ENCODE measurements at places on chromosomes 12 and 14.

GRCh38 chr12:82931349-82932116, 244.8 kb downstream of the TMTC2 start:
- no peak for DNase-seq

DNA sequence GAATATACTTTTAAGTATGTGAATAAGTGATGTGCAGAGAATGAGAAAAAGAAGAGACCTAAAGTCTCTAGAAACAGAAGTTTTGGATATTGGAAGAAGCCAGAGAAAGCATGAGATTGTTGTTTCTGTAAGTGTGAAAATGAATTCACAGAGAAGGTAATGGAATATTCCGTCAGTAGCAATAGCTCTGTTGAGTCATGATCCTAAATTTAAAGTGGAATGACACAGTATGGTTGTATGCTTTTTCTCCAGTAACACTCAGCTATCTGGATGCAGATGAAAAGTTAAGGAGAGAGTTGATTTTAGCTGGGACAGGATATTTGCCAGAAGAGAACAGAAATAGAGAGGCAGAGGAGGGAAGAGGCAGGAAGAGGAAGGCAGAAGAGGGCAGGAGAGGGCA, 1166.3 kb downstream of the GALC start:
- no peak for DNase-seq

DNA sequence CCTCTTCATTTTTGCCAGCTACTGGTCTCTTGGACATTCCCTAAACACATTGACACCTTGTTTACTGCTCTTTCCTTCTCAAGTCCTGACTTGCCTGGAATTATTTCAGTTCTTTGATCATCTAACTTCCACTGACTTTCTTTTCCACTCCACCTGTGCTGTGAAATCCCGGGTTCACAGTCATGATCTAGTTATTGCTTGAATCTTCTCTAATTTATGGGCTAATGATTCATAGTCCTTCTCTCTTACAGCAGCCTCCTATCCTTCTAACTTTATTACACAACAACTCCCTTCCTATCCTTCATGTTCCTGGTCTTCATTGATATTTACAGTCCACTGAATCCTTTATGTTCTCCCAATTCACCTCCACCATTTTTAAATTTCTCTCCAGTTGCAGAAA, 260.1 kb downstream of the C12orf75 start:
- no peak for DNase-seq

GRCh38 chr14:98725676-98726075, 546.3 kb downstream of the BCL11B start:
- no peak for DNase-seq

DNA sequence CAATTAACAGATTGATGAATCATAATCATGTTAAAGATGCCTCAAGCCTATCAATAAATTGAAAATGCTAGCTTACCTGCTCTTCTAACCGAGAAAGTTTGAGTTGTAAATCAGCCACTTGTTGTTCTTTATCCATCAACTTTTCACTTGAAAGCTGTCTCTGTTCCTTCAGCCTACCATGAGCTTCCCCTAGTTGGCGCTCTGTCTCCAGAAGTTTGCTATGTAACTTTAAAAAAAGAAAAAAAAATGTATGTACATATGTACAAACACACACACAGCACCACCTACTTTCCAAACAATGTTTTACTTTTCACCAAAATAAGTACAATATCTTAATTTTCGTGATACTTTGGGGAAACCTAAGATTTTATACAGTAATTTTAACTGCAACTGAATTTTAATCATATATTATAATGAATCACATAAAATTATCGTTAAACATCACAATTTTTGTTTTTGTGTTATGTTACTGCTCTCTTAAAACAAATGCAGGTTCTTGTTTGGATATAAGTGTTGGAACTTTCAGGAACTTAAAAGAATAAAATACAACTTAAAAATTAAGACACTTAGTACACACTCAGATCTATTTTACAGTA, 101.2 kb downstream of the EEA1 start:
- peak; percentile 25 for DNase-seq

DNA sequence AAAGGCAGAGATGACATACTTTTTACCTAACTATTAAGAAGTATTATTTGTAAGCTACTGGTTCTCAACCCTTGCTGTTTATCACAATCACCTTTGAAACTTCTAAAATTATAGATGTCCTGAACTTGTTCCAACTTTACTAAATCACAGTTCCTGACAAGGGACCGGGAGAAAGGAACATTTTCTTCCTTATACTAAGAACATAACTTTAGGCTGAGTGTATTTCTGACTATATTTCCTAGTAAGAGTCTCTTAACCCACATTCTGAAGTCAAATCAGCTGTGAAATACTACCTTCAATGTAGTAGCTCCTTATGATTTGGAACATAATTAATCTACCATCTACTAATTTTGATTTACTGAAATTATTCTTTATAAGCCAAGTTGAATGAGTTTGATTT, 80.2 kb downstream of the BAZ1A start:
- no peak for DNase-seq

GRCh38 chr14:26856876-26857518, 259.2 kb upstream of the NOVA1 start:
- DNase-seq, result no peak

DNA sequence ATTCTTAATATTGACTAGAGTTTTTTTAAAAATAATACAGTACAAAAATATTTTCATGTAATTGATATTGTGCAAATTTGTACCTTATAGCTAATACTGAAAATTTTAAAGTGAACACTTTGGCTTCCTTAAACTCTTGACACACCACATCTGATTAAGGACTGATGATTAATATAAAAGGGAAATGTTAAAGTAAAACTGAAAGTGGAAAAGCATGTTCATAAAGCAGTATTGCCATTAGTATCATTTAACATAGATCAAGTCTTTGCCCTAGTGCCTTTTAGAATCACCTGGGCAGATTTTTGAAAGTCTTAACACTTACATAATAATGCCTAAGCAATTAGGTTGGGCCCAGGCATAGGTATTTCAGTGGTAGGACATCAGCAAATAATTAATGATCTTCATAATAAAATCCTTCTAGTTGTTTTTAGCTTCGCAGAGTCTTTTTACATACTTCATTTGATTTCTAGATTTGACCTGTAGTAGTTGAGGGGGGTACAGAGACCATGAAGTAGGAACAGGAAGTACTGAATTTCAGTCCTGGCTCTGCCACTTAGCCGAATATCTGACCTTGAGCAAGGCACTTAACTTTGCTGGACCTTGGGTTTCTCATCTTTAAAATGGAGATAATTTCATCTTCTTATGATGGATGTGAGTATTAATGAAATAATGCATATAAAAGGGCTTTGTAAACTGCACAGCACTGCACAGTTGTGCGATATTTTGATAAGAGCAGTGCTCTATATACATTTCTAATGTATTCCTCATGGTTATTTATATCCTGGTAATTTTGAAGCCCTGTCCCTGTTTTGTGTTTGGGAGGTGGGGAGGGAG, 43.7 kb downstream of the MARK3 start:
- no peak for DNase-seq

DNA sequence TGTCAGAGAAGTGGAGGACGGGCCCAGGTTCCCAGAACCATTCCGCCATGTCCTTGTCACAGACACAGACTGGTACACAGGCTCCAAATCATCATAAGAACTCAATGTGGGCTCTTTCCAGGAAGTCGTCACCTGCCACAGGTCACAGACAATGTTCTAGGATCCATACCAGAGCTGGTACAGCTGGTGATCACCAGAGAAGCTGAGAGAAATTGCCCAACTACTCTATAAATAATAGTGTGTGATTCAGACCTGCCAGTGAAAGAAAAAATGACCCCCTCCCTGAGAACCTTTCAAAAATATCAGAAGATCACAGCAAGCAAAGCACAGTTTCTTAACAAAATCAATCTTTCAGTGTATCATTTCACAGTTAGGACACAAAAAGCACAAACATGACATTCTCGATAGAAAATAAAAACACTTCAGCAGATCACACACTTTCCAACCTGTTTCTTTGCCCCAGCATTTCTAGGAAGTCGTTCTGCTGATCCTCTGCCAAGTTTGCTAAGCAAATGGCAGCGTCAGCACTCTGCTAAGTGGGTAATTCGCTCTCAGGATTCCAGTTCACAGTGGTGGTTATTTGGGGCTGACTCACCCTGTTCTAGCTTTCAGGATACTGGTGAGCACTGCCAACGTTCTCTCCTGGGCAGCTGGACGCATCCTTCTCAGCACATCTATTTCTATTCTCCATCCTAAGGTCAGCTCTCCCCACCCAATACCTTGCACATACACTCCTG, 223.3 kb upstream of the SFSWAP start:
- DNase-seq, result peak; percentile 23

DNA sequence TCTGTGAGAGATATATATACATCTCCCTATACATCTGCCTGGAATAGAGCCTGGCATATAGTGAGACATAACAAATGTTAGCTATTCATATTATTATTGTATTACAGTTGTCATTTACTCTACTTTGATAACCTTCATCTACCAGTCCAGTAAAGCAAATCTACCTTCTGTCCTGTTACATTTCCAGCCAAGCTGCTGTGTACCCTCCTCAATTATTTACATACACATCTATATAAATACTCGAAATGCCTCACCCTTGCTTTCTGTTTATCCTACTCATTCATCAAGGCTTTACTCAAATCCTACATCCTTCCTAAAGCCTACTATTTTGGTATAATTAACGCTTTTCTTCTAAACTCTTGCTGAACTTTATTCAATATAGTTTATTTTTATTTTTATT, 8.7 kb downstream of the ZBTB1 start:
- no peak for DNase-seq

DNA sequence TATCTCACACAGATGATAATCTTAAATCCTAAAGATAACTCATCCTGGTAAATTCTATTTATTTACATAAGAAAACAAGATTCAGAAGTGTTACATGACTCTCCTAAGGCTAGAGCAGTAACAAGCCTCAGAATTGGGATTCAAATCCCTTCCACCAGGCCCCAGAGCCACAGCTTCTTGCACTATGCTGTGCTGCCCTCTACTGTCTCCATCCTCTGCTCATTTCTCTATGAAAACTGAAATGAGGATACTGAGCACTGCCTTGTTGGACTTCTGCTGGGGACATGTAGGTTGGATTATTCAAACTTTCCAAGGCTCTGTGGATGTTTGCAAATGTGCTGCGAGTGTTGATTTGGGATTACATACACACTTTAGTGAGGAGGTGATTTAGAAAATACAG, 23.5 kb upstream of the C12orf50 start:
- peak; percentile 24 for DNase-seq

DNA sequence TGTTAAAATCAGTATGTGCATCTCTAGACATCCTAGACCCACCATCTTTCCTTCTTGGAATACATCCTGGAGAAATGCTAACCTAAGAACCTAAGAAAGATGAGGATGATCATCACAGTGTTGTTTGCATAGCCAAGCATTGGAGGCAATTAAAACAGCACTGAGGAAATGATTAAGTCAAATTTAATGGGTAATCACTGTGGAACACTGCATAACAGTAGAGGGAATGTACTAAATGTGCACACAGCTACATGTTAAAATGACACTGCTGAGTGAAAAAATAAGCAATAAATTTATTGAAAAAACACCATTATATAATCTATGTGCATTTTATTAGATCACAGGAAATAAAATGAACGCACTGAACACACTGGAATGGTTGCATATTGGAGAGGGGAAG, 987.1 kb upstream of the SEL1L start:
- DNase-seq, result no peak

DNA sequence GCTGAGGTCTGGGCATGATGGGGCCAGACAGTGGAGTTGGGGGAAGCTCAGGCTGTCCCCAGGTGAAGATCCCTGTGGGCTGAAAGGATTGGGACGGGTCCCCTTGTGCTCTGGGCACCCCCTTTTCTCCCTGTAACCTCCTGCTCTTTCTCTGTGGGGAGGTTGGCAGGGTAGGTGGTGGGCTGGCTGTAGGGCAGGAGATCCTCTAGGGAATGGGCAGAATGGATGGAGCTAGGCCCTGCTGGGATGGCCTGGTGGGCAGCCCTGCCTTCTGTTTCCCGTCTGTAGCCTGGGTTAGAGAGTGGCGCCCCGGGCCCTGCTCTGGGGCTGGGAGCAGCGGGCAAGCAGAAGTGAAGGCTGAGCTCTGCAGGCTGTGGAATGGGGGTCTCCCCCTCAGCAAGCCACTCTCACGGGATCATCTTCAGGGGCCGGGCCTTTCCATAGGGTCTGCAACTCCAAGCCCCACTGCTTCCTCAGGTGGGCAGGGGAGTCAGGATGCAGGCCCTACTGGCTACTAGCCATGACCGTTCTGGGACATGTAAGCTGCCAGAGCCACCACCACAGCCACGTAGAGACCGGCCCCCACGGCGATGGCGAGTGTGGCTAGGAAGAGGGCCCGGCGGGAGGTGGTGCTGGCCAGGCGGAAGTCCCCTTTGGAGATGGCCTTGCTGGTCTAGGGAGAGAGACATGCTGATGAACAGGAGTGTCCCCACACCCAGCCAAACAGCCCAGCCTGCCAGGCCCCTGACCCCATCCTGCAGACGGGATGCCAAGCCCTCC, 18.8 kb downstream of the SYNDIG1L start:
- no peak for DNase-seq

DNA sequence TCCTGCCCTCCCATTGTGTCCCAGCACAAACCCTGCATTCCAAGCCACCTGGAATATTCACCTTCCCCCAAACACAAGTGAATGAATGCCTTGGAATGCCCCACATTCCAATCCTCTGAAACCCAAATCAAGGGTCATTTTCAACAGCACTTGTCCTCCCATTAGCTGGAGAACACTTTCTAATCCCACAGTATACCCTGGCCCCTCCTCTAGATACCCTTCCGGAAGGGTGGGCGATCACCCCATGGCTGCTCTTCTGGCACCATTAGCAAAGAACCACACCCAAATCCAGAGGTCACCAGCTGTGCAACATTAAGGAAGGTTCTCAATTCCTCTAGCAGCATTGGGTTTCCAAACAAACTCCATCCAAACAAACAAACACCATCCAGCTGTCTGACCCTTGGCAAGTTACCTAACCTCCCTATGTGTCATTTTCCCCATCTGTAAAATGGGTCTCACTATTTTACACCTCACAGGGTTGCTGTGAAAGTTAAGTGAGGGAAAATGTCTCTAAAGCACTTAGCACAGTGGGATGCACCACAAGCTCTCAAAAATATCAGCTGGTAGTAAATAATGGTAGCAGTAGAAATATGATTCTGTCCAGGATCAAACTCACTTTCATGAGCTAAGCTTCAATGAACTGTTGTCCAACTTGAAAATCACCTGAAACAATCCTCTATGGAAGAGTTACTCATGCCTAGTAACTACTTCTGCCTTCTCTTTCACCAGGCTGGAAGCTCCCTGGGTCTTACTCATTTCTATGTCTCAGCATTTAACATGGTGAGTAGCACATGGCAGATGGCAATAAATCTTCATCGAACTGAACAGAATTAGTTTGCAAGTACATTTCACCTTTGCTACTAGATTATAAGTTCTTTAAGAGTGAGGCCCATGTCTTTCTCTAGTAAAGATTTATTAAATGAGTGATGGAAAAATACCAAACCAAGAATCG, 5.3 kb downstream of the NUAK1 start:
- DNase-seq, result no peak

GRCh38 chr14:73462048-73462715, 3.8 kb upstream of the NUMB start:
- no peak for DNase-seq

- DNase-seq, result no peak
Observed at GRCh38 chr14:100279563-100279962, 26.7 kb downstream of the SLC25A29 start.

- DNase-seq, result no peak
Observed at GRCh38 chr12:56029166-56029519, 8.3 kb downstream of the IKZF4 start.

GRCh38 chr12:107349008-107349747, 255.8 kb upstream of the CRY1 start:
- no peak for DNase-seq

GRCh38 chr12:118436986-118437385, 60.6 kb downstream of the SUDS3 start:
- no peak for DNase-seq

Data from activated CD4-positive, alpha-beta memory T cell treated with anti-CD3 and anti-CD28 coated beads, Interleukin-2, amount 10 ng/mL, durations not matched to agents 7 days and 5 days (primary cell).